NCI-H1694 (cell line): ENCODE measurements at places on chromosomes 11 and 22.

DNA sequence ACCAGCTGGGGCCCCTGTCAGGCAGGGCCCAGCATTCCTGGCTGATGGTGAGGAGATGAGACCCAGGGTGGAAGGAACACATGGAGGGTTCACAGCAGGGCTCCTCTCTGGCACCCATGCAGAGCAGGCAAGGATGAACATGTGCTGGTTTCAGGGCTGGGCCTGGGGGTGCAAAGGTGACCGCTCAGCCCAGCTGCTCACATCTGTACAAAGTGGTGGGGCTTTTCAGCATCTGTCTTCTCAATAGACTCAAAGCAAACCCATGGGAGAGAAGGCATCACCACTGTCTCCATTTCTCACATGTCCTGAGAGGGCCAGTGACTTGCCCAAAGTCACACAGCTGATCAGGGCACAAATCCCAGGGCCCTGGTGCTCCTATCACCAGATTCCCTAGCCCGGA, 27.3 kb upstream of the TCF20 start:
- DNase-seq: no peak

DNA sequence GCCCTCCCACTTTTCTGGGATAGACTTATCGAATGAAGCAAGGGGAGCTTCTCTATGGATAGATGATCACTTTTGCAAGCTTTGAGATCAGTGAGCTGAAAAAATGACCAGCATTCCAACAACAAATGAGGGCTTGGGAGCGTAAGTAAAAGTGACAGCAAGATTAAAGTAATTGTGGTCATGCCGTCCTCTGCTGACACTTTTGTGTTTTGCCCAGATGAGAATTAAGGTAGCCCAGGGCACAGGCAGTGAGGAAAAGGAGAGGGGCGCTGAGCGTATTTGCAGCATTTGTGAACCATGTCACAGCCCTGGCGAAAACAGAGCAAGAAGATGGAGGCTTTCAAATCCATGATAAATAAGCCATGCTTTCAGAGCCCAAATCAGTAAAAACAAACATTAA, 24.6 kb upstream of the TMA7B start:
- no peak for DNase-seq

GRCh38 chr11:22473586-22473985, 135.4 kb downstream of the SLC17A6 start:
- DNase-seq: no peak

GRCh38 chr11:86801364-86801763, 1.0 kb downstream of the PRSS23 start:
- no peak for DNase-seq

GRCh38 chr11:69049490-69049867, 747 bp downstream of the TPCN2 start:
- no peak for DNase-seq

DNA sequence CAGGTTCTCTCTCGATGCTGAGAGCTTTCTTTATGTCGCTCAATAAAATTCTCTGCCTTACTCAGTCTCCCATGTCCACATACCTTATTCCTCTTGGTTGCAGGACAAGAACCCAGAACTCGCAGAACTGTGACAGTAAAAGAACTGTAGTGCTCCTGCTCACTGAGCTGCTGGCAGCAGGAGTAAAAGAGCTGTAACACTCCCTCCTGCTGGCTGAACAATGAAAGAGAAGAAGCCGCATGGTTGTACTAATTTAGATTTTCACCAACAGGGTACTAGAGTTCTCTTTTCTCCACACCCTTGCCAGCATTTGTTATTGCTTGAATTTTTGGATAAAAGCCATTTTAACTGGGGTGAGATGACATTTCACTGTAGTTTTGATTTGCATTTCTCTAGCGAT, 433.2 kb downstream of the GUCY1A2 start:
- DNase-seq: no peak

DNA sequence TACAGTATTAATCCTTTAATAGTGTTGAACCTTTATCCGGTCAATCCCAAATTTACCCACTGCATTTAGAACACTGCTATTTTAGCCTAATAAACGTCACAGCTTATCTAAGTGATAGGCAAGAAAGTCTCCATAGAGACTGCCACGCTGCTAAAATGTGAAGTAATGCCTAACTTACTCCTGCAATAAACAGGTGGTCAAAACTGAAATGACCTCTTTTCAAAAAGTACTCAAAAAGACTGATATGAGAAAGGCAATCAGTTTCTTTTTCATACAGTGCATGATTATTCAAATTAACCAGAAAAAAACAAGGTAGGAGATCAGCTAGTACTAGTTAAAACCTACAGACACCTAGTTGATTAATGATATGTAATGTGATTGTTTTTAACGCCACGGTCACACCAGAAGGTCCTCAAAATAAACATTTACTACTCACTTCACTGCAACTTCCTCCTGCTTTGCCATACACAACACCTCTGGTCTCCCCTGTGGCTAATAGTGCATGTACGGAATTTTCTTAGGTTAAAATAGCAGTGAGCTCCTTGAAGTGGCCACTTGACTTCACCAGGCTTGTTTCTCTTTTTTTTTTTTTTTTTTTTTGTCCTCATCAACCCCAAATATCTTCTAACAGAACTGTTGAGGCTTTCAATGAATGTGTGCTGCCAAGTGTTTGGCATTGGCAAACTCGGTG, 8.8 kb downstream of the ATP5MG start:
- no peak for DNase-seq

DNA sequence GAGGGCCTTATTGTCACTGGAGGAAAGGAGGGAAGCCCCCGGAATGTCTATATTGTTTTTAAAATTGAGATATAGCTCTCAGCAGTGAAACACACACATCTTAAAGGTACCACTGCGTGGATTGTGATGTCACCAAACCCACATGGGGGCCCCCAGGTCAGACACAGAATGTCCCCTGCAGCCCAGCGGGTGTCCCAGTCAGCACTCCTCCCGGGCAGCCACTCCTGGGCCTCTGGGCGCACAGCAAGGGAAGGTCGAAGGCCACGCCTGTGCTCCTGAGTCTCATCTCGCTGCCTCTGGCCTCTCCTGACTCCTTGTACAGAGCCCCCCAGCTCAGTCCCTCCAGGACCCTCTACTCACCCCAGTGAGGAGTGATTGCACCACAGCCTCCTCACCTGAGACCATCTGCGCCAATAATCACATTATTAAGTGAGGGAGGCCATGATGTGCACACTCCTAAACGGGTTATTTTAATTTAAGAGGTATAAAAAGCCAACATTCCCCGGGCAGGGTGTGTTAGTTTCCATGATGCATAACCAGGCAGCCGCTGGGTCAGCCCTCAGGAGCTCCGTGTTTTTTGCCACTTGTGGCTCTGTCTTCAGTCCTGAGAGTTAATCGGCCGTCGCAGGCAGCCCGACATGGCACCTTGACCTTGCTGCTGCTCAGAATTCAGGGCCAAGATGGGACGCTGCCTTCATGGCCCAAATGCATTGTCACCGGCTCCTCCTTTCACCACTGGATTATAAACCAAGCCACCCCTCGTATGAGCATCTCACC, 1089.3 kb downstream of the BRD1 start:
- DNase-seq: no peak

DNA sequence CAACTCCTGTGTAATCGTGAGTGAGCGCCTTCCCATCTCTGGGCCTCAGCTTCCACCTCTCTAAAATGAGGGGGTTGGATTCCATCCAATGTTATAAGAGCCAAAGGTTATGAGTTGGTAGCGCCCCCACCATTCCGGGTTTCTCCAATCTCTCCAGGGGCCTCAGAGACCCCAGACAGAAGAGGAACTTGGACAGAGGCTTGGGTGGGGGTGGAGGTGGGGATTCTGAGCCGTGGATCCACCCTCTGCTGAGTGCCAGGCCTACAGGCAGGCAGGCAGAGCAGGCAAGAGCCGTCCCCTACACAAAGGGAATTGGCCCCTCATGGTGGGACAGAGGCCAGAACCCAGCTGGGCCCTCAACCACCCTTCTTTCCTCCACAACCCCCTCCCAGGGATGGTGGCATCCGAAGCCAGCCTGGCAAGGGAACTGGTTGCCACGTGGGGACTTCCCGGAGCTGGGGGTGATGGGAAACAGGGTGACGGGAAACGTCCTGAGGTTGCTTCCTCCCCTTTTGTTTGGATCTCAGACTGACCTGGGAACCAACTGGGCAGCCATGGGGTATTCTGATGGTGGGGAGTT, 31.8 kb downstream of the TXN2 start:
- DNase-seq: no peak

GRCh38 chr11:128448200-128448886, 139.0 kb downstream of the ETS1 start:
- no peak for DNase-seq

DNA sequence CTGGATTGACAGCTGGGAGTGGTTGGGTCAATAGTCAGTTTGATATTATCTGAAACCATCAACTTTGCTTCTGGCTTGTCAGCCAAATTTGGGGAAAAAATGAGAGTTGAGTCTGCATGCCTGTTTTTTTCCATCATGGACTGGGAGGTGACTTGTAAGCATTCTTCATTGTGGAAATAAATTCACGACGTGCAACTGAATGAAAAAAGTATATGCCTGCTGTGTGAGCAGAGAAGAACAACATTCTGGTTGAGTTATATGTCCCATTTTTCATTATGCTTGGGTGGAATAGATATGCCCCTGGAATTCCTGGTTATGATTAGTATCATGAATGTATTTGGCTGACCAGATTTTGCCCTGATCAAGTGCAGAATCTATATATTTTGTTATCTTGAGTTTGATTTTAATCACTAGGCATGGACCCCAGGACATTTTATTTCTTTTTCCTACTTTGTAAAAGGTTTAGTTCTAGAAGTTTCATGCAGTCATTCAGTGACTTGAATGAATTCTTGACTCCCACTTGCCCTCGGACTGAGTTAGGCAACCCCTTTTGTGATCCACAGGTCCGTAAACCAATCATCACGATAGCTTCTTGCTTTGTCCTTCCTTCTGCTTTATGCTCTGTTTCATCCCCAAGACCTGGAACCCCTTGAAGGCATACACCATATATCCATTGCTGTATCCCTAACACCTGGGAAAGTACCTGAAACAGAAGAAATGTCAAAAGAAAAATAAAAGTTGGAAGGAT, 205.8 kb downstream of the NAV2 start:
- no peak for DNase-seq

DNA sequence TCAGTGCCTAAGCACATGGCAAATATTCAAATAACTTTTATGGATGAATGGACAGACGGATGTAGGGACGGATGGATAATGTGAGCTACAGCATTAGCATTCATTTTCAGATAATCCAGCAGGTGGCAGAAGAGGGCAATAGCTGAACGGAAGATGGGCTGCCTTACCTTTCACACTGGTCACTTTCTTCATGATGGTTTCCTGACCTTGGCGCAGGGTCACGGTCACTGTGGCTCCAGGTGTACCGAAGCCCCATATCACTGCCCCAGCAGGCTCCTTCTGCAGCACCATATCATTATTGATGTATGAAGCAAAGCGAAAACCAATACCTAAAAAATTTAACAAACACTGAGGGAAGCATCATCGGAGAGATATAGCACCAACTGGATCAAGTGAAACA, 4.3 kb downstream of the SIAE start:
- DNase-seq: no peak

DNA sequence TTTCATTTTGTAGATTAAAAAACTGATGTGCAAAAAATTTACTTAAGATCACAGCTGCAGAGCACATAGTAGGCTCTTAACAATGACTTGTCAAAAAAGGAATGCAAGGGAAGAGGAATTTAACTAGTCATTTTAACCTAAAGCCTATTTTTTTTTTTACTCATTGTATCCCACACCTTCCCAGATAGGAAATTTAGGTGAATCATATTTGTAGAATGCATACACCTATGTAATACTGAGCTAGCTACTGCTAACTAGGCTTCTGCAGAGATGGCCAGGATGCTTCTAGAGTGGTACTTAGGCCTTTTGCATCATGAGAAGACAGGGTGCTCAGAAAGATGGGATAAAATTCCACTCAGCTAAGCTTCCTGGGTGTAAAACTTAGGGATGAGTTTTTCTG, 387.3 kb downstream of the AASDHPPT start:
- no peak for DNase-seq

DNA sequence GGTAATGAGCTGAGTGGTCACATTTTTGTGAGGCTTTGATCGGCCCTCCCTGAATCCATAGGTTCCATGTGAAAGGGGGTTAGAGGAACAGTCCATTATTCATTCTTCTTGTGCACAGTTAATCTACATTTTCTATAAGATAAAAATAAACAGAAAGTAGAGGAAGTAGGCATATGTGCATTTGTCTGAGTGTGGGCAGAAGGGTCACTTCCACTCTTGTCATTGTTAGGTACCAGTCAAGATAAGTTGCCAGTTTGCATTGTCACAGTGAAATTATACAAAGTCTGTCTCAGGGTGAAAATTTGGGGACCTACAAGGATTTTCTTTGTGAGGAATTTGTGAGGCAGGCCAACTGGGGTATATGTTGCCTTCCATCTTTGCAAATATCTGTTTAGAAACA, 4.6 kb upstream of the APOL4 start:
- DNase-seq: no peak

DNA sequence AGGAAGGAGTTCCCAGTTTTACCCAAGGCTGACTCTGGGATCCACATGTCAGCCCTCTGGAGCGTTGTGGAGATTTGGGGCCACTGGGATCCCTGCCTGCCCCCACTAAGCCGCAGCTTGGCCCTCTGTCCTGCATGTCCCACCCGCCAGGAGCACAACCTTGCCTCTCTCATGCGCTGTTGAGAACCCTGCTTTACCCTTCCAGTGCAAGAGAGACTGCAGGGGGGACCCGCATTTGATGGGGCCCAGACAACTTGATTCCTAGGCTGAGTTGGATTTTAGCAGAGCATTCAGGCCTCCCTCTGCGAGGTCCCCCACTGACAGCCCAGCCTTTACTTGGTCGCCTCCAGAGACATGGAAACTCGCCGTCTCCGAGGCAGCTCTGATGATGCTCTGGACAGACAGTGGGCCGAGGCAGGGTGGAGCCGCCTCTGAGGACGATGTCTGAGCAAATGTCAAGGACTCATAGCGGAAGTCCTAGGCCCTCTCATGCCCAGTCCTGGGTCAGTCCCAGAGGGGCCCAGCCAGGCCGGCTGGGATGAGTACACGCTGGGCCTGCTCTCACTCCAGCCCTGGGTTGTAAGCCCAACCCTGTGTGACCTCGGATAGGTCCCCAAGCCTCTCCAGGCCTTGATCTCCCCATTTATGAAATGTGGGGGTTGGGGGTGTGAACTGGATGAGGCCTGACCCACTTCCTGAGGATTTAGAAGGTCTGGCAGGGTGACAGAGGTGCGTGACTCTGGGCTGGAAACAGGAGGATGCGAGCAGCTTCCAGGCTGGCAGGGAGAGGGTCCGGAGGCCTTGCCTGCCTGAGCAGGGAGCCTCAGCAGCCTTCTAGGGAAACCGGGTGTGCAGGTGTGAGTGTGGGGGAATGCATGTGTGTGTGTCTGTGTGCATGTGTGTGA, 630 bp downstream of the CD5 start:
- DNase-seq: no peak
